ENCODE measurements at places on chromosomes 1 and 21. TPM values are rescaled to one million over a fixed set of nuclear protein-coding genes. Genes with fewer than 3 reads are reported as not detected.

- no peaks in the 10 kb centered on the region for H3K36me3 ChIP-seq
- no peak overlapping the region for H3K4me3 ChIP-seq
- no peaks in the 10 kb centered on the region for H3K4me1 ChIP-seq
- H3K27me3 ChIP-seq = peaks cover 22% of the 10 kb centered on the region
- DNase-seq = peak; percentile 40
Measured at GRCh38 chr21:45870421-45870820, 111.1 kb upstream of the COL6A1 start.

The ATP1A2 gene
- 3.9 TPM for total RNA-seq

DNA sequence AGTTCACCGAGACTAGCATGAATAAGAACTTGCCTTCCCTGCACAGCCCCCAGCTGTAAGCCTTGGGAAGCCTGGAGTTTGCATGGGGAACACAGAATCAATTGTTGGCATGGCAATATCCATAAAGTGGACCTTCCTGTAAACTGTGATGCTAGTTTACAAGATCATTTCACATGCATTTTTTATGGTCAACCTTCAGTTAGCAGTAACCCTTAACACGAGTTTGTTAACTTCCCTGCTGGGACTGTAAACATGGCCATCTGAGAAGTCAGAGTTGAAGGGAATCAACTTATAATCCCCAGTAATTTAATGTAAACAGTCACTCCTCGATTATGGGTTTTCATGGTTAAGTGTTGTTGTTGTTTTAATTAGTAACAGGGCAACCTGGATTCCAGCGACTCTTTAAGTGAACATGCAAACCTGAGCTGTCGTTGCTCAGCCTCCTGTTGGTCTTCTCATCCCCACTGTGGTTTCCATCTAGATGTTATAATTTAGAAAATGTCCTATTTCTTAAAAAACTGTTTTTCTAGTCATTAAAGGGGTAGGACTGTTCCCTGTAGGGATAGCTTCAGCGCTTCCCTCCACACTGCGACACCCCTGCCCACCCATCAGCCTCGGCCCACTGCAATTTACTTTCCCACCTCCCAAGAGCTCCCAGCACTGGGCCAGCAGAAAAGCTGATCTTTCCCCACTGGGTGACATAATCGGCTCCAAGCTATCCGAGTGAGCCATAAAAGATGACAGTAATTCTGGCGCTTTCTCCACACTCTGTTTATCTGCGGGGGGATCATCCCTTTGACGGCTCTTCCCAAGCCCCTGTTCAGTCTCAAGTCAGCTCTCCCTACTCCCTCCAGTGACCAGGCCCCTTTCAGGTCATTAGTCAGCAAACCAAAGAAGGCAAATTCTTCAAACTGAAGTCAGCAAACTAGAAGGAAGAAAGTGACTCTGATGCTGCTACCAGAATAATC is 107.6 kb upstream of the IPO9 start:
- no peak overlapping the region for H3K4me3 ChIP-seq
- H3K36me3 ChIP-seq = no peaks in the 10 kb centered on the region
- H3K27me3 ChIP-seq = no peaks in the 10 kb centered on the region
- peak overlapping the region; percentile 97 for H3K27ac ChIP-seq
- no peak for DNase-seq

- H3K27me3 ChIP-seq = no peaks in the 10 kb centered on the region
- H3K36me3 ChIP-seq = no peaks in the 10 kb centered on the region
- no peak for DNase-seq
Measured at GRCh38 chr1:54221867-54222484, 22.0 kb downstream of the MRPL37 start.

DNA sequence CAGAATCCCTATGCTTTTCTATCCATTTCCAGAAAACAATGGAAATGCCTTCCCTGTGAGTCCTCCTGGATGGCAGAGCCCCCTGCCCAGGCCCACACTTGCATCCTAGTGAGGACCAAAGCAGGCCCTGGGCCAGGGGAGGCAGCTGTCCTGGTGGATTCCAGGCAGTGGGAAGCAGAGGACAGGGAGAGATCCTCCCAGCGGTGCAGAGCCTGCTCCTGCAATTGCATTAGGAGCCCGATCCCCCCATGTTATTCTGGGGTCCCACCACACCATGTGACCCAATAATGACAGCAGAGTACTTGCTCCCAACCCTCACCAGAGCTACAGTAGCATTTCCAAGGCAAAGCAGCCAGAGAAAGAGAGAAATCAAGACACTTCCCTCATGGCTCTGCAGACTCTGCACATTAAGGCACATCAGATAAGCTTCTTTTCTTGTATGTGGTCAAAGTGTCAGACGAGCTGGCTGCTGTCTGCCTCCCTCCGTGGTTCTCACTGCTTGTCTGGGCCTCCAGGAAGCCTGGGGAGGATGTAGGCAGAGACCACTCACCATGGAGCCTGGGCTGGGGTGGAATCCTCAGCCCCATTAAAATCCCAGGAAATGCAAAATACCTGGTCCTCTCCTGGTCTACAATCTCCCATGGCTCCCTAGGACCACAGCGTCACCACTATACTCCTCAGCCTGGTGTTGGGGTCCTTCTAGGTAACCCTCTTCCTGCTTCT is 54.9 kb upstream of the RUNX3 start:
- no peak overlapping the region for H3K4me3 ChIP-seq
- H3K4me1 ChIP-seq = no peaks in the 10 kb centered on the region
- H3K27ac ChIP-seq = no peak overlapping the region
- H3K36me3 ChIP-seq = no peaks in the 10 kb centered on the region
- DNase-seq = no peak

DNA sequence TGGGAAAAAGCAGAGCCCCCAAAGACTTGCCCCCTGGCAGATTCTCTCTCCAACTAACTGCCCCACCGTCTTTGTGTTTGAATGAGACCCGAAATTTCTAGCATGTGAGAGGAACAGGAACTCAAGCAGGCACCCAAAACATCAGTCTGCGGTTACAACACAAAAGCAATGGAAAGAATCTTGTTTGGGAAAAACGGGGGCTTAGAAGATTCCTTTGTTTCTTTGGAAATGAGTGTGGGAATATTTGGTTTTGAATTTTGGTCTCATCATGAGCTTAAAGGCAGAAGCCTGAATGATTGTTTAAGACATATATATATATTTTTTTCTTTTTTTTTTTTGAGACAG is 188.9 kb upstream of the TMEM51 start:
- no peaks in the 10 kb centered on the region for H3K36me3 ChIP-seq
- peaks cover 15% of the 10 kb centered on the region for H3K4me1 ChIP-seq
- no peak overlapping the region for H3K4me3 ChIP-seq
- no peaks in the 10 kb centered on the region for H3K27me3 ChIP-seq
- DNase-seq = no peak

GRCh38 chr1:198031086-198031485 is 113.9 kb downstream of the LHX9 start:
- no peaks in the 10 kb centered on the region for H3K4me1 ChIP-seq
- no peak for DNase-seq
- H3K36me3 ChIP-seq = no peaks in the 10 kb centered on the region
- no peak overlapping the region for H3K27ac ChIP-seq

The PRKCZ gene
- total RNA-seq = 12.5 TPM

DNA sequence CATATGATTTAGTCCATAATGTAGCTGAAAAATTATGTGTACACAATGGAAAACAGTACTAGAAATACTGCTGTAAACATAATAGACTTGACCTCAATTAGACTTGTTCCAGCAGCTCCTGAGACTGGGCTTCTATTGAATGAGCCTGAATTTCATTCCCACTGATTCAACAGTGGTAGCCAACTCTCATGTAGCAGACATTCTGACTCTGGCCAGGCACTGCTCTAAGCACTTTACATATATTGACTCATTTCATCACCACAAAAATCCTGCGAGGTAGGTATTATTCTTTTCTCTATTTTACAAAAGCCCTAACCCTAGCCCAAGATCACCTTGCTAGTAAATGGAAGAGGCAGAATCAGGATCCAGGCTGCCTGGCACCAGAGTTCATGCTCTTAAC is 12.8 kb upstream of the CTSS start:
- H3K27ac ChIP-seq = no peak overlapping the region
- H3K4me3 ChIP-seq = no peak overlapping the region
- H3K4me1 ChIP-seq = no peaks in the 10 kb centered on the region
- DNase-seq = no peak
- H3K27me3 ChIP-seq = no peaks in the 10 kb centered on the region

The OPTC gene
- total RNA-seq = not detected

The FCRL2 gene
- total RNA-seq = 0.66 TPM

All from breast epithelium (tissue), 4 donors.